Activated CD4-positive, alpha-beta T cell treated with anti-CD3 and anti-CD28 coated beads for 36 hours (primary cell): ENCODE measurements at places on chromosomes 16 and 17. TPM values are rescaled to one million over a fixed set of nuclear protein-coding genes. Genes with fewer than 3 reads are reported as not detected.

The HBQ1 gene
- total RNA-seq, result 0.37 TPM

- H3K27me3 ChIP-seq, result peaks cover 42% of the 10 kb centered on the region
- H3K27ac ChIP-seq, result no peak overlapping the region
- no peak overlapping the region for H3K4me3 ChIP-seq
- no peaks in the 10 kb centered on the region for H3K36me3 ChIP-seq
- DNase-seq, result no peak
These were observed 1.4 kb upstream of the BEAN1 start for GRCh38 chr16:66425651-66426050.

The TBC1D3K gene
- total RNA-seq, result not detected

The SLC2A4 gene
- 0.25 TPM for total RNA-seq

DNA sequence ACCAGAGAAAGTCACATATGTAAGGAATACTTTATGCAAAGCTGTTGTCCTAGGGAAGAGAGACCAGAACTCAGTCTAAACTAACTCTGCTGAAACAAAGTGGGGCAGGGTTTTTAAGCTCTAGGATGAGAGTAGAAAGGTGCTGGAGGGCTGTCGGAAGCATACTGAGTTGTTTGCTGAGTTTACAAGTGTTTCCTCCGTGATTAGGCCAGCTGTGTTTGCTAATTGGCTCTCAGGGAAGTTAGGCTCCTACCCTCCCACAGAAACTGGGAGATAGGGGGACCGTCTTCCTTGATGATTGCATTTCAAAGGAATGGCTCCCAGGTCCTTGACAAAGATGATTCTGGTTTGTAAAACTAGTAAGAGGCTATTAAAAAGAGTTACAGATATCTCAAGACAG, 24.4 kb upstream of the CRYM start:
- peak overlapping the region; percentile 85 for H3K4me3 ChIP-seq
- peaks cover 25% of the 10 kb centered on the region for H3K4me1 ChIP-seq
- no peak for DNase-seq
- no peaks in the 10 kb centered on the region for H3K36me3 ChIP-seq
- H3K27me3 ChIP-seq, result peaks cover 20% of the 10 kb centered on the region
- H3K27ac ChIP-seq, result no peak overlapping the region

GRCh38 chr17:7007143-7007542, 5.3 kb upstream of the RNASEK start:
- DNase-seq, result peak; percentile 45
- no peak overlapping the region for H3K27ac ChIP-seq
- H3K27me3 ChIP-seq, result no peaks in the 10 kb centered on the region
- H3K4me3 ChIP-seq, result no peak overlapping the region
- peaks cover 10% of the 10 kb centered on the region for H3K36me3 ChIP-seq
- peaks cover 41% of the 10 kb centered on the region for H3K4me1 ChIP-seq

The XAF1 gene
- total RNA-seq, result 48.6 TPM

DNA sequence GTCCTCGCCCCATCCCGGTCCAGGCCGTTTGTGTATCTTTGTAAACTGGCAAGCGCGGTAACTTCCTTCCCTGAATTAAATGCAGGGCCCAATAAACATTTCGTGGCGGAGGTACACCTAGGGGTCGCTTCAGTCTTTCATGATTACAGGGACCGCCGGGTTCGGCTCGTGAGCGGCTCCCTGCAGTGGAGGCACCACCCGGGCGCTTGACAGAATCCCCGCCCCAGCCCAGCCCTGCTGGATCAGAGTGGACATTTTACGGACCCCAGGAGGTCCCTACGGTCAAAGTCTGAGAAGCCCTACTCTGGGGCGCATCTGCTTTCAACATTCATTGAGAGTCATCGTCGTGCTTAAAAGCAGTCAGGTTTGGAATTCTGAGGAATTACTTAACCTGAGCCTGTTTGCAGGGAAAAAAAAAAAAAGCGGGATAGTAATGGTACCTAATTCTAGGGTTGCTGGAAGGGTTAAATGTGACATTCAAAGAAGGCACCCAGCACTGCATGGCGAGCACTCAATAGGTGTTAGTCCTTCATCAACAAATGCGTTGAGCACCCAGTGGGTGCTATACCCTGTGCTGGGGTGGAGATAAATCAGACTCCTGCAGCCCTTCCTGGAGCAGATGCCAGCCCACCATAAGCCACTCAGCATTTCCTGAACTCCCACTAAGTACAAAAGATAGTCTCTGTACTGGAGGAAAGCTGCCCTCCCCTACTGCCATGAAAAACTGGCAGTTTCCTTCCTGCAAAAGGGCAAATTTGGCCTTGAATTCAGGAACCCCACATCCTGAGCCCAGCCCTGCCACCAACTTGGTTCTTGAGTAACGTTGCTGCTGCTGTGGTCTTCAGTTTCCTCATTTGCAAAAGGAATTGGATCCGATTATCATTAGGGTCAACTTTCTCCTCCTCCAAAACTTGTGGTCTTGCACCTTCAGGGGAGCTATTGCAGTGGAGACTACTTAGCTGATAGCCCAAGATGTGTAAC, 658 bp upstream of the DUSP3 start:
- no peak for DNase-seq
- peaks cover 9% of the 10 kb centered on the region for H3K4me1 ChIP-seq
- H3K27me3 ChIP-seq, result peaks cover 26% of the 10 kb centered on the region
- peak overlapping the region; percentile 77 for H3K4me3 ChIP-seq
- no peak overlapping the region for H3K27ac ChIP-seq

GRCh38 chr16:73012341-73012740, 35.6 kb downstream of the ZFHX3 start:
- H3K36me3 ChIP-seq, result no peaks in the 10 kb centered on the region
- no peak overlapping the region for H3K27ac ChIP-seq

DNA sequence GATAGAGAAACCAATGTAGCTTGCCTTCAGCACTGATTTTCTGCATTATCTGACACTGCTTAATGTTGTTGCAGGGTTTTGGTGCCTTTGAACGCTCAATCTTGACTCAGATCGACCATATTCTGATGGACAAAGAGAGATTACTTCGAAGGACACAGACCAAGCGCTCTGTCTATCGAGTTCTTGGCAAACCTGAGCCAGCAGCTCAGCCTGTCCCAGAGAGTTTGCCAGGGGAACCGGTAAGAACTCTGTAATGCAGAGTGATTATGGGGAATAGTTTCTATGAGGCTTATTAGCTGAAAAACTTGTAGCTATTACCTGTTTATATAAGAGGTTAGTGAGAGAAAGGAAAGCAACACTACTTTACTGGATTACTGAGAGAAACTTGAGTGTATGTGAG, 40.4 kb downstream of the AATF start:
- peaks cover 48% of the 10 kb centered on the region for H3K36me3 ChIP-seq
- H3K27ac ChIP-seq, result no peak overlapping the region
- no peaks in the 10 kb centered on the region for H3K4me1 ChIP-seq
- DNase-seq, result no peak
- no peak overlapping the region for H3K4me3 ChIP-seq

- H3K27ac ChIP-seq, result no peak overlapping the region
- no peak overlapping the region for H3K4me3 ChIP-seq
- H3K27me3 ChIP-seq, result peaks cover 15% of the 10 kb centered on the region
- peaks cover 2% of the 10 kb centered on the region for H3K4me1 ChIP-seq
These were observed 25.7 kb downstream of the CALB2 start for GRCh38 chr16:71384073-71384724.
